Activated CD4-positive, alpha-beta T cell treated with anti-CD3 and anti-CD28 coated beads for 36 hours (primary cell): ENCODE measurements at places on chromosomes 7 and 10. TPM values are rescaled to one million over a fixed set of nuclear protein-coding genes. Genes with fewer than 3 reads are reported as not detected.
A peak's percentile ranks its signal among the peaks of the same experiment; 100 is the strongest.

Gene CALHM1
- total RNA-seq = not detected

Gene ZNF107
- total RNA-seq = 16.5 TPM

Gene CUL1
- 76.7 TPM for total RNA-seq

GRCh38 chr7:137395420-137395819 lies 51.9 kb upstream of the PTN start:
- no peaks in the 10 kb centered on the region for H3K4me1 ChIP-seq
- H3K36me3 ChIP-seq = no peaks in the 10 kb centered on the region
- H3K27ac ChIP-seq = no peak overlapping the region
- DNase-seq = no peak

DNA sequence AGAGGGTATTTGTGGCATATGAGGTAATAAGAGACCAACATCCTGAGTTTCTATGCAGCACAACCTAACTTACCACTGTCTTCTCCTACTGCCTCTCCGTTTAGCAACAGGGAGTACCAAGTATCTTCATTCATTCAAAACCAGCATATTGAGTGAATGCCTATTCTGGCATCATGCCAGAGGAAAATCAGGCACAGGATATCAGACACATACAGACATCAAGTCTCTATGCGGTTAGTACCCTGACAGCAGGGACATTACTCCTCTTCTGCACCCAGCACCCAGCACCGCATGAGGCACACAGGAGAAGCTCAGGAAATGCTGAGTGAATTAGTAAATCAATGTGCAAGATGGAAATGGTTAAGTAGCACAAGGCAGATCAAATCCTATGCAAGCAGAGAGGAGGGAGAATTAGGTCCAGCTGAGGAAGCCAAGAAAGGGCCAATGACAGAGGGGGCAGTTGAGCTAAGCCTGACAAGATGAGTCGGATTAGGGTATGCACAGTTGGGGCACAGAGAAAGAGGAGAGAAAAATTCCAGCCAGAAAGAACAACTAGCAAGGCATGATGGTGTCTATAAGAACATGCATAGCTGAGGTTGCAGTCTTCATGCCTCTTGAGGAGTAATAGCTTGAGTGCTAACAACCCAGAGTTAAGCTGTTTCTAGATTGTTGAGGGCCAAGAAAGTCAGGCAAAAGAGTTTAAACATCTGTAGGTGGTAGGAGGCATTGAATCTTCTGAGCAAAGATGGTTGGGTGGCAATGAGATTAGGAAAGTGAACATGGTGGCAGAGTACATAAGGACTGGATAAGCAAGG lies 146.0 kb downstream of the PLXNA4 start:
- H3K4me1 ChIP-seq = peaks cover 52% of the 10 kb centered on the region
- no peaks in the 10 kb centered on the region for H3K27me3 ChIP-seq
- peak overlapping the region; percentile 69 for H3K27ac ChIP-seq
- H3K4me3 ChIP-seq = no peak overlapping the region
- DNase-seq = no peak
- H3K36me3 ChIP-seq = no peaks in the 10 kb centered on the region

DNA sequence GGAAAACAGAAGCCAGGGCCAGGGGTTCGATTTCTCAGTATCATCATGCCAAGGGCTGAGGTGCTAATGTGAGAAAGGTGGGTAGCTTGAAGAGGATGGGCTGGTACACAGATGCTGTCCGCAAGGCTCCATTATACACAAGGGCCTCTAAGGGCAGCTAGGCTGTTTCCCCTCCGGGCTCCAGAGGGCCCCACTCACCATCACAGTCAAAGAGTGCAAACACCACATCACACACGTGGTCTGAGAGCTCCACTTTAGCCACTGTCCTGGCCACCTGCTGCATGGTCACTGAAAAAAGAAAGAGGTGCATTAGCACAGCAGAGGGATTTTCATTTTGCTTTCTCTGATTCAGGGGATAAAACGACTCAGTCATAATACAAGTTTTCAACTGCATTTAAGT lies 20.9 kb upstream of the DNAJB12 start:
- DNase-seq = no peak
- H3K27me3 ChIP-seq = no peaks in the 10 kb centered on the region
- no peaks in the 10 kb centered on the region for H3K36me3 ChIP-seq
- no peak overlapping the region for H3K4me3 ChIP-seq
- H3K4me1 ChIP-seq = peaks cover 6% of the 10 kb centered on the region

DNA sequence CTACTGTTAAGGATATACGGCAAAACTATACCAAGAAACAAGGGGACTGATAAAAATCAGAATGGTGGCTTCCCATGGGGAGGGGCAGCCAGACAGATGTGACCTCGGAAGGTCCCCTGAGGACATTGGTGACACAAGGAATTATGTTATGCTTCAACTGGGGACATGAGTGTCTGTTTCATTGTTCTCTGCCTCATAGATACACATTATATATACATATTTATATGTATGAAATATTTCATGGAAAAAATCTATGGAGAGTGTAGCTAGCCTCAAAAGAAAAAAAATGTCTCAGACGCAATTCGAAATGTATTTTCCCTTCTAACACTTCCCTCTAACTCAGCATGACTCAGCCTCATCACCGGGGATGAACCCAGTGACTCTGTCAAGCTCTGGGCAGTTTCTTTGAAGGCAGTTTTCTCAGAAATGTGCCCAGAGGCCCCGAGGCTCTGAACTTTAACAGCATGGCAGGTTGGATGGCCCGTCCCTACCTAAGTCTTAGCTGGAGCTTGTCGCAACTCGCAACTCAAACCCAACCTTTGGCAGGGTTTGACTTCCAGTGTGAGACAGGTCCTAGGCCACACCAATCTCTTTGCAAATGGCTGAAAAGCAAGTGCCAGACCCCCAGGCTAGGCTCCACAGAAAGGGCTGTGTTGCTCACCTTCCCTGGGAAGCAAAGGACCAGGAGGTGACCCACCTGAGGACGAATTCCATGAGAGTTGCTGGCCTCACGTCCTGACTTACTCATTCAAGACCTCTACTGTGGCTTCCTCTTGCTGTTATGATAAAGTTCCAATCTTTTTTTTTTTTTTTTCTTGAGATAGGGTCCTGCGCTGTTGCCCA lies 86.9 kb downstream of the CARD11 start:
- peaks cover 73% of the 10 kb centered on the region for H3K4me1 ChIP-seq
- peak; percentile 80 for DNase-seq
- peaks cover 73% of the 10 kb centered on the region for H3K36me3 ChIP-seq

- no peak overlapping the region for H3K4me3 ChIP-seq
- no peak overlapping the region for H3K27ac ChIP-seq
Measured at GRCh38 chr10:60433684-60434083, 44.0 kb upstream of the ANK3 start.

GRCh38 chr7:64632029-64632428 lies 33.9 kb upstream of the ZNF107 start:
- no peak overlapping the region for H3K27ac ChIP-seq
- DNase-seq = no peak
- H3K4me3 ChIP-seq = no peak overlapping the region
- no peaks in the 10 kb centered on the region for H3K36me3 ChIP-seq

DNA sequence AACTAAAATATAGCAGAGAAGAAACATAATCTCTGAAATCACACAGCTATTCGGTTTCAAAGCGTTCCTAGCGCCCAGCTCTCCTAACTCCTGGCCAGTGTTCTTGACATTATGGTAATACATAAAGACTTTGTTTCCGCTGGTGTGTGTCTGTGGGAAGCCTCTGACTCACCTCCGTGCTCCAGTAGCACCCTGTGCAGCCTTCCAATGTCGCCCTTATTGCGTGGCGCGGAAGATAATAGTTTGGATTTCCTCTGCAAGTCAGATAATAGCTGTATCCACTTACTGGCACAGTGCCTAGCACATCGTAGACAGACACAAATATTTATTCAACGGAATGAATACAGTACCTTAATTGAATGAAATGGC lies 570 bp downstream of the BMS1 start:
- DNase-seq = peak; percentile 47
- H3K4me1 ChIP-seq = peaks cover 30% of the 10 kb centered on the region
- no peaks in the 10 kb centered on the region for H3K27me3 ChIP-seq
- H3K4me3 ChIP-seq = peak overlapping the region; percentile 90
- H3K27ac ChIP-seq = peak overlapping the region; percentile 93

GRCh38 chr10:32379318-32379949 lies 32.5 kb upstream of the EPC1 start:
- H3K36me3 ChIP-seq = peaks cover 2% of the 10 kb centered on the region
- H3K4me3 ChIP-seq = no peak overlapping the region
- H3K4me1 ChIP-seq = peaks cover 11% of the 10 kb centered on the region
- DNase-seq = peak; percentile 41

DNA sequence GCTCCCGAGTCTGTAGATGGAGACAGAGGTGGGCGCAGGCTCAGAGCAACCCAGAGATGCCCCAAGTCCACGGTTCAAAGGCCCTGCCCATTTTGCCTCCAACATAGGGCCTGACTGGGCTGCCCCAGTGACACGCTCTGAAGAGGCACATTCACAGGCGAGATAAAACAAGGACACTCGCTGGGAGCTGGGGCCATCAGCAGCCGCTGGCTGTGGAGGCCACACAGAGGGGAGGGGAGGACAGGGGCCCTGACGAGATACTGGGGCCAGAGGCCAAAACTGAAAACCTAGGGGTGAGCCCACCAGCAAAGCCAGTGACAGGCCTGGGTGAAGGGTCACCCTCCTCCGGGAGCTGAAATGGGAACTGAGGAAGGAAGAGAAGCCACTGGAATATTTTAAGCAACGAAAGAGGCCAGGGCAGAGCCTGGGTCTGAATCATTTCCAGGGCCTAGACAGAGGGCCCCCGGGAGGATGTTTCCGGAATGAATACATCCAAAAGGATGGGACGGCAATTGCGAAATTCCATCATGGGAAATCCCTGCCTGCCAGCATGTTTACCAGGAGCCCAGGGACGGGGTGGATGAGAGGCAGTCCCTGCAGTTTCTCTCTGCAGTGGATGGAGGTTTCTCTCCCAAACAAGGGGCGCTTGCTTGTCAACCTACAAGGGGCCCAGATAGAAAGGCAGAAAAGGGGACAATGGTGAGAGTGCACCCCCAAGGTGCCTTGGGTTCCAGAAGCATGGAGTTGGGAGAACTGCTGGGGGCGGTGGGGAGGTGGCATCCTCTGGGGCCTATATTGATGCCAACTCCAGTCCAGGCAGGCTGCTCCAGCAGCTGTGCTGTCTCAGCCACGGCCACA lies 29.0 kb upstream of the HSPA12A start:
- H3K27me3 ChIP-seq = peaks cover 22% of the 10 kb centered on the region
- no peaks in the 10 kb centered on the region for H3K36me3 ChIP-seq
- H3K4me3 ChIP-seq = no peak overlapping the region
- H3K27ac ChIP-seq = no peak overlapping the region

GRCh38 chr10:118672766-118673715 lies 77.6 kb upstream of the PRLHR start:
- no peak overlapping the region for H3K4me3 ChIP-seq
- no peak overlapping the region for H3K27ac ChIP-seq
- no peak for DNase-seq
- no peaks in the 10 kb centered on the region for H3K27me3 ChIP-seq
- peaks cover 24% of the 10 kb centered on the region for H3K4me1 ChIP-seq

DNA sequence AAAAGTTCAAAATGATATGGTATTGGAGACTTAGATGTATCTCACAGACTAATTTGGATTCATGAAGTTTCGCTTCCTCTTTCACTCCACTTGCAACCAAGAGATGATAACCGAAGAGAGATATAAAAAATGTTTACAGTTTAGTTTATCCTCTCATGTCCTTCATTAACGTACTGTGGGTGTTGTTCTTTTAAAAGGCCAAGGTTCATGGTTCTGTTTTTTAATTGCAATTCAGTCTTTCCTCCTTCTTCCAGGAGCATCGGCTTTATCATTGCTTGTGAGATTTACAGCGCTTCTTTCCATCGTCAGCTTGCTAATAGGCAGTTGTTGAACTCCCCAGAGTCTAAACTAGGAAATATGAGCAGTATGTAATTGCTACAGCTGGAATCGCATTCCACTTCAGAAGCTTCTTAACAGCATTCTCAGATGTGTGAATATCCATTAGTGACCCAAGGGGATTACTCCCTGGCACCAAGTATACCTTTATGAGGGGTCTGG lies 75.9 kb upstream of the HGF start:
- no peak for DNase-seq
- no peak overlapping the region for H3K4me3 ChIP-seq
- no peaks in the 10 kb centered on the region for H3K27me3 ChIP-seq
